ENCODE measurements at places on chromosomes 7 and 10.

DNA sequence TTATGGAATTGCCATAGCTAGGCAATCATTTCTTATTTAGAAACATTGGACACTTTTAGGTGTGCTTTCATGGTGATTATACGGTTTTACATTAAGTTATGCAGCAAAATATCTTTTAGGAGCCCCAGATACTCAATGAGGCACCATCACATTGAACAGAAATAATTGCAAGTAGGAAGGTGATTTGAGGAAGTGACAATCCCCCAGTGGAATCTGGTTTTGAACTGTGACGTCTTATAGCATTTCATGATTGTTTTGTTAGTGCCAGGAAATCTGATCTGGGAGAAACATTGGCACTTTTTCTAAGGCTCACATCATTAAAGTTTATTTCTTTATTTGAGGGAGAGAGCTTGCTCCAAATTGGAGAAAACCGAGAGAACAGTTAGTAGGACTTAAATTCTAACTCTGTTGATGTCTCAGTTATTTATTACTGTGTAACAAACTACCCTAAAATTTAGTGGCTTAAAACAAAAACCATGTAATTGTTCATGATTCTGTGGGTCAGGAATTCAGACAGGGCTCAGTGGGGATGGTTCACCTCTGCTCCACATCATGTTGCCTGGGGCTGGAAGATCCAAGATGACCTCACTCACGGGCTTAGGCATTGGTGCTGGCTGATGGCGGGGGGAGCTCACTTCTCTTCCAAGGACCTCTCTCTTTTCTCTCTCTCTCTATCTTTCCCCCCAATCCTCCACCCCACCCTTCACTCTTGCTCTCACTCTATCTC lies 78.2 kb upstream of the STEAP1B start:
- DNase-seq = peak; percentile 31

- no peak for DNase-seq
These were observed 41.3 kb downstream of the AVL9 start for GRCh38 chr7:32536585-32536984.

- DNase-seq = no peak
These were observed 69.9 kb downstream of the PTPRE start for GRCh38 chr10:127976701-127977356.

- no peak for DNase-seq
These were observed 8.8 kb downstream of the ARID5B start for GRCh38 chr10:61910226-61910805.

GRCh38 chr7:40267583-40267982 lies 132.8 kb downstream of the SUGCT start:
- no peak for DNase-seq

- no peak for DNase-seq
These were observed 95.7 kb downstream of the DNAJB6 start for GRCh38 chr7:157432541-157432956.

DNA sequence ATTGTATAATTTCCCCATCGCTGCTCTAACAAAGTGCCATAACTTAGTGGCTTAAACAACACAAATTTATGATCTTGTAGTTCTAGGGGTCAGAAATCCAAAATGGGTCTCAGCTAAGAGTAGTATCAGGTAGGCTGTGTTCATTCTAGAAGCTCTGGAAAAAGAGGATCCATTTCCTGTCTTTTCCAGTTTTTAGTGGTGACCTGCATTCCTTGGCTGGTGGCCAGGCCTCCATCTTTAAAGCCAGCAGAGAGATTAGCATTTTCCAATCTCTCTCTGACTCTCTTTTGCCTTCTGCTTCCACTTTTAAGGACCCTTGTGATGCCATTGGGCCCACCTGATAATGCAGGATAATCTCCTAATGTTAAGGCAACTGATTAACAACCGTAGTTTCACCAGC lies 41.0 kb upstream of the C10orf120 start:
- no peak for DNase-seq

DNA sequence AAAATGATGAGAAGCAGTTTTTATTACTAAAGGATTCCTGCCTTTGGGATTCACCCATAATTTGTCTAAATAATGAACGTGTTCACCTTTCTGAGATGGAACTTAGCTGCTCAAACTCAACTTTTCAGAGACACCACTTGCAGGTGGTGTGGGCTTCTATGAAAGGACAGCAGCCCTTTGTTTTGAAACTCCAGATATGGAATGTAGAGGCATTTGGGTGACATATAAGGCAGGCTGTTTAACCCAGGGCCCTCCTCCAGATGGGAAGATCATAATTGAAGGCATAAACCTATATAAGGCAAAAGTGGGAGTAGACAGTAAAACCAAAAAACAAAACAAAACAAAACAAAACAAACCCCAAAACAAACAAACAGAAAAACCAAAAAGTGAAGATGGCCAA lies 11.9 kb upstream of the HUS1 start:
- DNase-seq = no peak

DNA sequence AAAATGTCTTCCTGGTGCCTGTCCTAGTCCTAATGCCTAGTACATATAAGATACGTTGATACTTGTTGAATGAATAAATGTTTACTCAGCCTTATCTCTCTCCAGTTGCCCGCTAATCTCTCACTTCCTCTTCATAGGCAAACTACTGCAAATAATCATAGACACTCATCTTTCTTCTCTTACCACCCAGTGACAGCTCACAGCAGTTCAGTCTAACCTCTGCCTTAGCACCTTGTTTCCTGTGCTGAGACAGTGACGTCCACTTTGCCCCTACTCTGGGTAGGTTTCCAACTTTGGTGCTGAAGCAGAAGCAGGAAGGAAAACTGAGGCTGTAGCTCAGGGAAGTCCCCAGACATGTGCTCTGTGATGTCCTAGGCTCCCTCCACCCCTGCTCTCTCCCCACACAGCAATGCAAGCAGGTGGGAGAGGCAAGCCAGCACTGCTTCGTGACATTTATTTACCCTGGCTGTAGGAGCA lies 45.5 kb upstream of the RHOBTB1 start:
- DNase-seq = no peak

GRCh38 chr10:89904755-89905154 lies 203.4 kb downstream of the KIF20B start:
- no peak for DNase-seq

- DNase-seq = no peak
These were observed 12.3 kb upstream of the MPP7 start for GRCh38 chr10:28315140-28315539.

DNA sequence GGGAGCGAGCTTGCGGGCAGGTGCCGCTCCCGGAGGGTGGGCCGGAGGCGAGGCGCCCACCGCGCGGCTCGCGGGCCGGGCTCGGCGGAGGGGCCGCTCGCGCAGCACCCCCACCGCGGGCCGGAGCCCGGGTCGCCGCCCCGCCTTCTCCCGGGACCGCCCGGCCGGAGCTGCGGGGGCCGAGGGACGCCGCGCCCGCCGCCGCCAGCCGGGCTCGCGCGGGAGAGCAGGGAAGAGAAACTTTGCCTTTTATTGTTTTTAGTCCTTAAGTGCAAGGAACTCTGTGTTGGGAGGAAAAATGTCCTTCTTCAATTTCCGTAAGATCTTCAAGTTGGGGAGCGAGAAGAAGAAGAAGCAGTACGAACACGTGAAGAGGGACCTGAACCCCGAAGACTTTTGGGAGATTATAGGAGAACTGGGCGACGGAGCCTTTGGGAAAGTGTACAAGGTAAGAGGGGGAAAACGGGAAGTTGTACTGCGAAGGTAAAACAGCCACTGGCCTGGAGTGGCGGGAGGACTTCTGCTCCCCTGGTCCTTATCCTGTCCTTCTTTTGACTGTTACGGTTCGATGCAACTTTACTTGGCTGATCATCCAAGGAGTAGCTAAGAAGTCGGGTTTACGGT lies 620 bp downstream of the SLK start:
- peak; percentile 66 for DNase-seq

GRCh38 chr10:132881186-132881920 lies 61.0 kb downstream of the CFAP46 start:
- DNase-seq = peak; percentile 25

GRCh38 chr7:81111781-81112540 lies 193.1 kb upstream of the SEMA3C start:
- DNase-seq = no peak

GRCh38 chr7:31705377-31705776 lies 18.4 kb downstream of the PPP1R17 start:
- DNase-seq = no peak

DNA sequence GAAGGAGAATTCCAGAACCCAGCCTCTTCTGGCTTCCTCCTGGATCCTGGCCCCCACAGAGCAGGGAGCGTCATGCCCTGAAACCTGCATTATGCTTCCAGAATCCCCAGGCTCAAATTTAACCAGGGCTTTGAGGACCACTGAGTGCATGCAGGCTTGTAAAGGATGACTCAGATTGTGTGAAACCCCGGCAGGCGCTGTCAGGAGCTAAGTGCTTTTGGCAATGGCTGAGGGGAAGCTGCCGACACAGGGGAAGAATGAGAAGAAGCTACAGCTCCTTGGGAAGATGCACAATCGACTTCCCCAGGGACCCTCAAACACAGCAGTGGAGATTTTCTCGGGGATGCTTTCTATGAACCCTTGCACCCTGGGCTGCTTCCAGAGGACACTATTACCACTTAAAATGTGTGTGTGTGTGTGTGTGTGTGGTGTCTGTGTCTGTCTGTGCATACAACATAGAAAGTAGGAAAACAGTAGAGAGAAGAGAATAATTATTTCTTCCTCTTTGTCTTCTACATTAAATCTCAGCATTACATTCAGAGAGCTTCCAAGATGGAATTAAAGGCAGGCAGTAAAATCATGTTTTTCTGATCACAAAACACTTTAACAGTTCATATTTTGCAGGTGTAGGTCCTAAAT lies 183.5 kb upstream of the INHBA start:
- peak; percentile 71 for DNase-seq
